ENCODE measurements at places on chromosomes 7 and 10. TPM values are rescaled to one million over a fixed set of nuclear protein-coding genes. Genes with fewer than 3 reads are reported as not detected.

Gene RPEL1
- 0.37 TPM for total RNA-seq

Gene ADCY1
- 1.1 TPM for total RNA-seq

Gene SYT15B
- not detected for total RNA-seq

Gene TMEM243
- total RNA-seq: 33.8 TPM

Gene PALD1
- 0.20 TPM for total RNA-seq

Gene FASTK
- 57.7 TPM for total RNA-seq

Gene HECW1
- 3.9 TPM for total RNA-seq

Gene MRLN
- not detected for total RNA-seq

Gene MYL7
- total RNA-seq: 0.73 TPM

Gene COBL
- total RNA-seq: under 0.01 TPM

Gene UROS
- total RNA-seq: 77.4 TPM

Gene LIPJ
- 0.73 TPM for total RNA-seq

Gene AKR1E2
- 5.7 TPM for total RNA-seq

Gene FAM25C
- total RNA-seq: not detected

Gene GDF2
- not detected for total RNA-seq

Gene MUC3A
- not detected for total RNA-seq

Gene BAIAP2L1
- 2.2 TPM for total RNA-seq

Gene CYP2E1
- total RNA-seq: under 0.01 TPM

Gene JAKMIP3
- total RNA-seq: under 0.01 TPM

Gene ANKIB1
- 47.9 TPM for total RNA-seq

Gene FRAT1
- total RNA-seq: 1.5 TPM

Gene COPG2
- 36.0 TPM for total RNA-seq

Gene SEC61G
- 152 TPM for total RNA-seq

Gene NRG3
- total RNA-seq: not detected

Gene GFRA1
- 1.1 TPM for total RNA-seq

Gene CDNF
- total RNA-seq: 0.37 TPM

Gene MKRN1
- total RNA-seq: 49.2 TPM

Gene GLI3
- 11.5 TPM for total RNA-seq

Gene DYDC1
- total RNA-seq: not detected

Gene PRRT4
- total RNA-seq: not detected

Gene TDRD1
- 3.3 TPM for total RNA-seq

Gene FMC1
- total RNA-seq: 6.8 TPM

Gene VIPR2
- total RNA-seq: not detected

Gene NACAD
- 0.78 TPM for total RNA-seq

Gene MALRD1
- 0.20 TPM for total RNA-seq

Gene NKX2-3
- not detected for total RNA-seq

Gene DYNC1I1
- total RNA-seq: 0.73 TPM

Gene ADARB2
- not detected for total RNA-seq

Gene EPO
- total RNA-seq: not detected

Gene VWDE
- not detected for total RNA-seq

Gene DGKI
- 3.5 TPM for total RNA-seq

All from subcutaneous preadipocyte (primary cell).